NCI-H446 (cell line): ENCODE measurements at places on chromosomes 12 and 14.

DNA sequence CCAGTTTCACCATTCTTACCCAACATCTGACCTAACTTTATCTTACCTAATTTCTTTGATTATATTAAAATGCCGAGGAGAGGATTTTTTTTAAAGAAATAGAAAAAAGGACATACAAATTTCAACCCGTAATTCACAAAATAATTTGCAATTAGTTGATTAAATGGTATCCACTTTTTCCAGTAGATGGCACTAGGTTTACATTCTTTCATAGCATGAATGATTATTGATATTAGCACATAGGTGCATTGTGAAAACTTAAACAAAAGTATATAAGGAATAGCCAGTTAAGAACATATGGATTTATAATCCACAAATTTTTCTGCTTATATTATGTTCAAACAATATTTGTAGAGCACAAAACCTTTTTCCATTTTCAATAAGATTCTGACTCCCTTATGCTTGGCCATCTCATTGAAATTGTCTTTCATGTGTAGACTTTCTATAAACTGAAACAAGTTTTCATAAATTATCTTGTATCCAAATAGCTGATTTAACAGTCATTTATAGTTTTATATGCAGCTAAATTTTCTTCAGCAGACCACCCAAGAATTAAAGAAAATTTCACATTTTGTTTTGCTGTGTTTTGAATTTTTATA is 35.3 kb downstream of the MSRB3 start:
- peak; percentile 15 for DNase-seq

DNA sequence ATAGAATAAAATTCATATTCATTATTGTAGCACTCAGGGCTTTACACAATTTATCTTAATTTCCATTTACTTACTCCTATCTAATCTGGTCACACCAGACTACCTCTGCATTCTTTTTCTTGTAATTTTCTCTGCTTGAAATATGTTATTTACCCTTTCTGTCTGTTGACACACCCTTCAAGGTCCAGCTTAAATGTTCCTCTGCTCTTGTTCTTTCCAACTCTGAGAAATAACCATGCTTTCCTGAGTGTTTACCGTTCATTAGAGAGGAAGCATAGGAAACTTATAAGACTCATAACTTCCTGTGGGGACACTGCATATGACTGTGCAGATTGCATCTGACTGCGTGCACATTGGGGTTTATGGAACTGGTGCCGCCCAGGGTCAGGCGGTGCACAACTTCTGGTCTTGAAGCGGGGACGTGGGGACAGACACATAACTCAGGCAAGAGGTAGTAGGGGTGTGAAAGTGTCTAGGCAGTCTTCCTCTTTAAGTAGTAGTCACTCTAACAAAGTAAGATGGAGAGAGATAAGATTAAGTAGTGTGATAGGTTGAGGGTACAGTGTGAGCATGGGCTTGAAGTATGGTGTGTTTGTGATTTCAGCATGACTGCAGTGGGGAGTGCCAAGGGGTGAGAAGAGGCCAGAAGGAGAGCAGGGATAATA is 42.6 kb upstream of the FOXJ2 start:
- DNase-seq: no peak

DNA sequence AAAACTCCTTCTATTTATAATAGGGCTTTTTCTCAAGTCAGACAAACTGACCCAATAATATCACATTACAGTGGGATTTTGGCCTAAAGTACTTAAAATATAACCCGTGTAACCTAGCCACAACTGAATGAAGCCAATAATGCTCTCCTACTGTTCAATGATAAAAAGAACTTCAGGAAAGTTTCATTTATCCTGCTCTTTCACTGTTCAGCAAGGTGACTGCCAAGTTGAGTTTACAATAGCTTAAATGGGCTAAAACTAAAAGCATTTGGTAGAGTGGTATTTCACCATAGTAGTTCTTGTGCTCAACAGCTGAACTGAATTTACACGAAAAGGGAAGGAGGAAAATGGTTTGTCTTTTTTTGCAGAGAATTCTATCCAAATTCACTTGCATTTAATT is 49.8 kb downstream of the CNTN1 start:
- no peak for DNase-seq

GRCh38 chr12:65605019-65605418 is 219.3 kb upstream of the HMGA2 start:
- DNase-seq: no peak

DNA sequence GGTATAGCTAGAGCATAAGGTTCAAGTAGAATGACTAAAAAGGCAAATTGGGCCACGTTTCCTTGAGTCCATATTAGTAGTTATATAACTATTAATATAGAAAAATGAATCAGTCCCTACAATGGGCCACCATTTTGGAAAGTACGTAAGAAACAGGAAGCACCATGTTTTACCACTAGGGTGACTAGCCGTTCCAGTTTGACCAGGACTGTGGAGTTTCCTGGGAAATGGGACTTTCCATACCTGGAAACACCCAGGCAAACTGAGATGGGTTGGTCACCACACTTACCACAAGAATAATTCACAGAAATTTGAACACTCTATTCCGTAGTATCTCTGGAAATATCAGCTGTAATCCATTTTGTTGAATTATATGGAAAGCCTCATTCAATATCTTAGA is 2.1 kb upstream of the MAGOHB start:
- DNase-seq: no peak
